Glomerular endothelial cell (primary cell): ENCODE measurements at places on chromosomes 13 and 19. TPM values are rescaled to one million over a fixed set of nuclear protein-coding genes. Genes with fewer than 3 reads are reported as not detected.

GRCh38 chr13:100822871-100823443 is 148.4 kb upstream of the TMTC4 start:
- DNase-seq, result no peak

GRCh38 chr19:40742477-40742876 is 7.8 kb downstream of the ACTMAP start:
- no peak for DNase-seq

DNA sequence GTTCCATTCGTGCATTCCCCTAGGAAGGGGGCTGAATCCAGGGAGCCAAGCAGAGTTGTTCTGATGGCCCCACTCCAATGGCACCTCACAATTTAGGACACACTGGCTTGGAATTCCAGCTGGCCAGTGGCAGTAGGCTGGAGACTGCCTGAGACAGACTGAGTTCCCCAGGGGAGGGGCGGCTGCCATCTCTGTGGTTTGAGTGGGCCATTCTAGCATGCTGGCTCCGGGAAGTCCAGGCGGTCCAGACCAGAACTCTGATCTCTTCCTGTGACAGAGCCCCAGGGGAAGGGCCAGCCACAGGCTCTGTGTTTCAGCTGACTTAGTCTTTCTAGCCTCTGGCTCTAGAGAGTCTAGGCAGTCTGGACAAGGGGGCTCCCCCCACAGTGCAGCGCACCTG is 29.5 kb upstream of the SLC7A1 start:
- no peak for DNase-seq

- peak; percentile 96 for DNase-seq
Observed at GRCh38 chr13:114004420-114005205, 30.7 kb upstream of the C13orf46 start.

DNA sequence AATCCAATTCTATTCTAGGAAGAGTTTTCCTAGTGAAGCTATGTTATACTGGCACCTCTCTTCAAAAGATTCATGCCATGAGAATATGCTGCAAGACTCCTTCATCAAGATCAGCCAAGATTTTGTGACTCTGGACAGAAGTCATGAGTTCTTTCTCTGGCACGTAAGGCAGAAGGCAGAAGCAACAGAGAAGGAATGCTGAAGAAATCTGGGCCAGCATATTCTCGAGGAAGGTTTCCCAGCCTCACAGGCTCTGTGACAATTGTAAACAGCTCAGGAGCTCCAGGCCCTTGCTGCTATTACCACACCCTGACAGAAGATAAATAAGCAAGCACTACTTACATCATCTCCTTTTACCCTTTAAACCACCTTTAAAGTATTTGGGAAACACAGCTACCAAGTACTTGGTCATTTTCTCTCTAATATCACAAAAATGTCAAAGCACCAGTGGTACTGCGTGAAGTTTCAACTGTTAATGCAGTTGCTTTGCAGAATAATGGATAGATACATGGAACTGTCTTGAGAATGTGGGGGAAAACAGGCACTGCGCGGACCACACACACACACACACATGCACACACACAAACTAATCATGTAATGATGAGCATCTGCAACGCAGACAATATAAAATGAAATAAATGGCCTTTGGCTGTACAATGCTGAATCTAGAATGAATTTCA is 55.4 kb downstream of the INTS6 start:
- DNase-seq, result no peak

- no peak for DNase-seq
Observed at GRCh38 chr13:33145667-33146066, 129.4 kb downstream of the KL start.

DNA sequence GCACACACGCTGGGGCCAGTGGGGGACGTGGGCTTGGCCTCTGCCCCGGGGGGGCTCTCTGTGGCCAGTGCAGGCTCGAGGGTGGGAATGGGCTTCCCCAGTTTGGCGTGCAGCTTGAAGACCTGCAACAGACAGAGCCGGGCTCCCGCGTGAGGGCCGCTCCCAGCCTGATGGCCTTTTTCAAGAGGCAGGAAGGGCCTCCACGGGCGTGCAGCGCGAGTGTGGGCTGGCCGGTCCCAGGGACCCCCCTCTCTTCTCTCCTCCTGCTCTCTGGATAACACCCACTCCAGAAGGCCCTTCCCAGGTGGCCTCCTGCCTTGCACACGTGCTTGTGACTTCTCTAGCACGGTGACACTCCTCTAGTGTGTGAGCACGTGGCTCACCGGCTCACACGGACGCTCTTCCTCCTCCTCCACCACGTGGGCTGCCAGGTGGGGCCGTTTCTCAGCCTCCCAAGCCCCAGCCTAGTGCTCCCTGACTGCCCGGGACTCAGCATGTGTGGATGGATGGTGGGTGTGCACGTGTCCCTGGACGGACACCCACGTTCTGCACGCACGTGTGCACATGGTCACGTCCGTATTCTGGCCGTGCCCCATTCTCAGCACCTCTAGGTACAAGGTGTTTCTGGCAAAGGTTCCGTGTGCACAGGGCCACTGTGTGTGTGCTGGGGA is 39.2 kb upstream of the MATK start:
- no peak for DNase-seq

- DNase-seq, result no peak
Observed at GRCh38 chr19:4016486-4016885, 8.9 kb downstream of the PIAS4 start.

- no peak for DNase-seq
Observed at GRCh38 chr13:28237944-28238343, 99.6 kb downstream of the PAN3 start.

DNA sequence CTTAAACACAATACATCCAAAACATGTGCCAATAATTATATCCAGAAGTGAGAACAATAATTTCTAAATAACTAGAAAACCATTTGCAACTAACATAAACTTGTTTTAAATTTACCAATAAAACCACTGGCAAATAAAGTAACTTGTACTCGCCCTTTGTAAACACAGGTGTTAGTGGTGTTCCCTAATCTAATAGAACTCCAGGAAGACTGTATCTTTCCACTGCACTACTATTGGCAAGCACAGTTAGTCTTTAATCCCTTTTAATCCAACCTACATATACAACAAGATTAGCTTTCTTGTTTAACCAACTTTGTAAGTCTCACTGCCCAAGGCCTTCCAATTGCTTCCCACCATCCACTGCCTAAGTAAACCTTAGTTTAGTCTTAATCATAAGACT is 79.5 kb downstream of the PCDH9 start:
- no peak for DNase-seq

DNA sequence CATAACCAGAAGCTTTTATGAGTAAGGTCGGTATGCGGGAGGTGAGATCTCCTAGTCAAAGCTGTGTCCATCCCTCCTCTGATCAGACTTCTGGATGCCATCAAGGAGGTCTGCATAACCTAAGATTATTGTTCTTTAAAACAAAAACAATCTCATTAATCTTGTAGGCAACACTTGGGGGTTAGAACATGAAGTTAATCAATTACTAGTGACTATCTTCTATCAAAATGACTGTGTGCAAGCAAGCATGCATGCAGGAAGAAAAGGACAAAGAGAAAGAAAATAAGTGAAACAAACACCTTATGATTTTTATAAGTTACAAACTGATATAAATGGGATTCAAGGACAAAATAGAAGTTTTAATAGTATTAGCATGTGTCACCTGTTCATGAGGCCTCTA is 2435.9 kb upstream of the PCDH20 start:
- no peak for DNase-seq

GRCh38 chr13:39665763-39666162 is 10.3 kb downstream of the COG6 start:
- no peak for DNase-seq

DNA sequence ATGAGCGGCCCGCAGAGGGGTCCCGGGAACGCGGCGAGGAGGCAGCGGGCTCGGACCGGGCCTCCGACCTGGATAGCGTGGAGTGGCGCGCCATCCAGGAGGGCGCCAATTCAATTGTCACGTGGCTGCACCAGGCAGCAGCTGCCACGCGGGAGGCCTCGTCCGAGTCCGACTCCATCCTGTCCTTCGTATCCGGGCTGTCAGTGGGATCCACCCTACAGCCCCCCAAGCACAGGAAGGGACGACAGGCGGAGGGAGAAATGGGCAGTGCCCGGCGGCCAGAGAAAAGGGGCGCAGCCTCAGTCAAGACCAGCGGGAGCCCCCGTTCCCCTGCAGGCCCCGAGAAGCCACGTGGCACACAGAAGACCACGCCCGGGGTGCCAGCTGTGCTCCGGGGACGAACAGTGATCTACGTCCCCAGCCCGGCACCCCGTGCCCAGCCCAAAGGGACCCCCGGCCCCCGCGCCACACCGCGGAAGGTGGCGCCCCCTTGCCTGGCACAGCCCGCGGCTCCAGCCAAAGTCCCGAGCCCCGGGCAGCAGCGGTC is 10.7 kb downstream of the C19orf25 start:
- DNase-seq, result no peak

DNA sequence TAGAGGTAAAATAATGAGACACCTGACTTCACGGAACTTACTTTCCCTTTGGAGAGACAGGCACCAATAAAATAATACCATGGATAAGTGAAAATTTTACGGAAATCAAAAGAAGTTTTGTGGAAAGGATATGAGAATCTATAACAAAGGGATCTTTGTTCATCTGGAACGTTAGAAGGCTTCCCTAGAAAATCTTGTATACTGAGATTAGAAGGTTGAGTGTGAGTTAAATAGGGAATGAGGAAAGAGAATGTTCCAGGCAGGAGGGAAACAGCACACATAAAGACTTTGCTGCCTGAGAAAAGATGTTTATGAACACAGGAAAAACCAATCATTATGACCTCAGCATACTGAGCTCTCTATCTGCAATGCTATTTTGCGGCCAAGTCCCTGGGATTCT is 19.6 kb upstream of the RAP2A start:
- no peak for DNase-seq

DNA sequence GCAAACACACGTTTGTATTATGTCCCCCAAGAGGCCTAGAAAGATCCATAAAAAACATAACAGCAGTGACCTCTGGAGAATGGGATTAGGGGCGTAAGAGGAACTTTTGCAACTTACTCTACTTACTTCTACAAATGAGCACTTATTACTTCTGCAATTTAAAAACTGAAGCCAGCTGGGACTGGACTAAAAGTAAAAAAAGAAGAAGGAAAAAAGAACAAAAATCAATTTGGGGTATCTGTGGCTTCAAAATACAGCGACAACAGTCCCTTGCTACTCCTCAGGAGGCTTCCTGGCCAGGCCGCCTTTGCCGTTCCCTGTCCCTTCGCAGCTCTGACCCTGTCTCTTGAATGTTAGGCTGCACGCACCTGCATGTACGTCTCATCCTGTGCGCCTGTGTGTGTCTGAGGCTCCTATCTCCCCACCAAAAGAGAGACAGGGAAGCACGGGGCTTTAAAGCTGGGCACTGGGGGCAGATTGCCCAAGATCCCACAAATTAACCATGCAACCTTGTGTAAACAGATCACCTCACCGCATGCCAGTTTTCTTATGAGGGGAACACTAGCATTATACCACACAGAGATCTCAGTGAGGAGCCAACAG is 12.1 kb upstream of the FKRP start:
- DNase-seq, result no peak

- no peak for DNase-seq
Observed at GRCh38 chr13:59631271-59631670, 532.5 kb downstream of the DIAPH3 start.

DNA sequence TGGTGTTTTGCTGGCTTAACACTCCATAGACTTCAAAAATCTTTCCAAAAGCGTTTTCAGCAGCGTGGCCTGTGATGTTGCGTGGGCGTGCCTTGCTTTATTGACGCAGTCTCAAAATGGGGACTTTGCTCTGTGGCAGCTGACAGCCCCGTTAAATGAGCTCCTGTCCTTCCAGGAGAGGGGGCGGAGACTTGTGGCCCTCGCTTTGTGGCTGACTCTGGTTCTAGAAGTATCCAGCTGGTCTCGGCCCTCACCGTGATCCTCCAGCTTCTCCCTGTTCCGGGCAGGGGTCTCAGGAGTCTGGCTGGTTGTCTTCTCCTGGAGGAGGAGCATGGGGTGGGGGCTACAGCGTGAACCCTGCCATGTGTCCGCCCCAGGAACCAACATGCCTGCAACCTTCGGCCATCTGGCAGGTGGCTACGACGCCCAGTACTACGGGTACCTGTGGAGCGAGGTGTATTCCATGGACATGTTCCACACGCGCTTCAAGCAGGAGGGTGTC is 8.4 kb upstream of the ZNF554 start:
- DNase-seq, result no peak

- DNase-seq, result no peak
Observed at GRCh38 chr19:9885077-9885552, 50.0 kb downstream of the PIN1 start.

GRCh38 chr19:51702103-51702824 is 9.1 kb downstream of the SPACA6 start:
- DNase-seq, result no peak

DNA sequence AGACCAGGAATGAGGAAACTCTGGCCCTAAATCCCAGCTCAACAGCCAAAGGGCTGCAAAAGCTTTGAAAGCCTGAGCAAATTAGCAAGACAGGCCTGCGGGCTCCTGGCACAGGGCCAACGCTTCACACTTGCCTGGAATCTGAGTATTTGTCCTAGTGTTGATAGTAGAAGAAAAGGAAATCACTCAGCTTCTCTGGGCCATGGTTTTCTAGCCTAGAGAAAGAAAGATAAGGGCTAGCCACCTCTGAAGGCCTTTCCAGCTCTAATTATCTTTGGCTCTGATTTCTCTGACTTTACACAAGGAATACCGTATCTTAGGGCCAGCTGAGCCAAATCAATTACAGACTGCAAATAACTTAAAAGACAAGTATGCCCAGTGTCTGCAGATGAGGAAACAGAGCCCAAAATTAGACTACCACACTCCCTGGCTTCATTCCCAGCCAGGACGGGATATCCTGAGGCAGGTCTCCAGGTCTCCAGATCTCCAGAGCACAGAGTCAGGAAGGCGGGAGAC is 69.6 kb downstream of the STK24 start:
- DNase-seq, result peak; percentile 56

DNA sequence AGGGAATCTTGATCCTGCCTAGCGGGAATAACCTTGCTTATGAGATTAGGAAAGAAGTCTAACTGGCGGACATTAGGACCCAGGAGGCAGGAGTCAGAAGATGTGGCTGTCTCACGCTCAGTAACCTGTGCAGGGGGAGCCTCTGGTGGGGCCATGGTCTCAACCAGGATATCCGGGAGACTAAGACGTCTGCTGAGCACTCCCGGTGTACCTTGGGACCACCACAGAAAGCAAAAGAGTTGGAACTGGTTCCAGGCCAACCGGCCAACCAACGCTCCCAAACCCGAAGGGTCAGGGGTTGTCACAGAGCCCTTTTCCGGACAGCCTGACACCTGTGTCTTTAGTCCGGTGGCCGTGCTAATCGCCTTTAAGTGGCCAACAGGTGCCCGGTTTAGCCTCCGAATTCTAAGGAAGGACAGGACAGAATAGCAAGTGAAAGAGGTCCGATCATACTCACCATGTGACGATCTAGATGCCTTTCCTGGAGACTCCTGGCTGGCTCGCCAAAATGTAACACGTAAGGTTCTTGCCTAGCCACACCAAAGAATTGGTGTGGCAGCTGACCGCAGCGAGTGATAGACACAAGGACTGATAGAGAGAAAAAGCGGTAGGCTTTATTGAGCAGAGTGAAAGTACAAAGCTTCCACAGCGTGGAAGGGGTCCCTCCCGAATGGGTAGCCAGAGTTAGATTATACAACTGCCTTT is 103.9 kb upstream of the DIAPH3 start:
- no peak for DNase-seq

GRCh38 chr13:42398533-42398932 is 126.6 kb downstream of the AKAP11 start:
- DNase-seq, result no peak

The DHDH gene
- total RNA-seq, result not detected in 2 replicates

The ZNF497 gene
- 0.58 and 1.2 TPM in 2 replicates for total RNA-seq

The SPHK2 gene
- 8.9 and 21.2 TPM in 2 replicates for total RNA-seq

The EID2B gene
- total RNA-seq, result 1.5 and 4.1 TPM in 2 replicates

The FAM83E gene
- total RNA-seq, result not detected in 2 replicates

The ATP4A gene
- not detected in 2 replicates for total RNA-seq

The LGALS13 gene
- total RNA-seq, result not detected in 2 replicates

The NCR1 gene
- total RNA-seq, result not detected in 2 replicates

The ZNF491 gene
- 1.2 and 3.1 TPM in 2 replicates for total RNA-seq

The ZNF284 gene
- total RNA-seq, result 1.5 and 1.9 TPM in 2 replicates

The USHBP1 gene
- total RNA-seq, result 31.3 and 40.0 TPM in 2 replicates
